ENCODE measurements at places on chromosomes 7 and 10.

- DNase-seq, result no peak
Measured at GRCh38 chr7:135934651-135935050, 42.5 kb downstream of the MTPN start.

GRCh38 chr10:110327262-110327914 lies 22.7 kb upstream of the SMNDC1 start:
- DNase-seq, result no peak

DNA sequence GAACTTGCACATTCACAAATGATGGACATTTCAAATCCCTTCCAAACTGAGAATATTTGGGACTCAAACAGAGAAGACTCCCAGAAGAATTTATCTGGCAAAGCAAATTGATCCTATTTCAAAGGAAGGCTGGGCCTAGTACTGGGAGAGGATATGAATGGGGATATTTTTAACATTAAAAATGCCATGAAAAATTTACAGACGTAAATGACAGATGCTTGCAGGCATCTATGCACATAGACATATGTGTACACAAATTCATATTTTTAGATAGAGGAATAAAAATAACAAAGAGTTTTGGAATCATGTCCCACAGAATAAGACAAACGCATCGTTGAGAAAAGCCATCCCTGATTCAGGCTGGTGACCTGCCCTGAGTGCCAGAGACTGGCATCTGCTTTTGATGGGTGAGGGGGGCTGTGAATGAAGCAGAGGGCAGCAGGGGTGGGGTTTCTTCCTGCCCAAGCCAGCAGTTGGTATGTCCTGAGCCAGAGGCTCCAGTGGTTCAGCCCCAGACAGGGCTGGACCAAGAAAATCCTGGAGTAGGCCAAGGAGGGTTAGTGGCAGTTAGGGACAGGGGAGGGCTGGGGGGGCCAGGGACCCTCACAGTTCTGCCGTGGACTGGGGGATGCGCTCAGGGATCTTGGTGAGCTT lies 138.5 kb downstream of the SLIT1 start:
- no peak for DNase-seq

DNA sequence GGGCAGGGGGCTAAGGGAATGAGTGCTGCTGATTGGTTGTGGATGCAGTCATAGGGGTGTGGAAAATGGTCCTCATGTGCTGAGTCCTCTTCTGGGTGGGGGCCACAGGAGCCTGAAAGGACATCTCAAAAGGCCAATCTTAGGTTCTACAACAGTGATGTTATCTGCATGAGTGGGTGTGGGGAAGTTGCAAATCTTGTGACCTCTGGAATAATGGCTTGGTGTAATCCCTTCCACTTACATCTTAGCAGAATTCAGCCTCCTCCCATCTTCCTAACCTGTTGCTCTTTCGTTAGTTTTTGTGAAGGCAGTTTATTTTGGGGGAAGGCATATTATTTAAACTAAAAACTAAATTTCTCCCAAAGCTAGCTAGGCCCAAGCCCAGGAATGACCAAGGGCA lies 42.0 kb upstream of the OIT3 start:
- DNase-seq, result no peak

DNA sequence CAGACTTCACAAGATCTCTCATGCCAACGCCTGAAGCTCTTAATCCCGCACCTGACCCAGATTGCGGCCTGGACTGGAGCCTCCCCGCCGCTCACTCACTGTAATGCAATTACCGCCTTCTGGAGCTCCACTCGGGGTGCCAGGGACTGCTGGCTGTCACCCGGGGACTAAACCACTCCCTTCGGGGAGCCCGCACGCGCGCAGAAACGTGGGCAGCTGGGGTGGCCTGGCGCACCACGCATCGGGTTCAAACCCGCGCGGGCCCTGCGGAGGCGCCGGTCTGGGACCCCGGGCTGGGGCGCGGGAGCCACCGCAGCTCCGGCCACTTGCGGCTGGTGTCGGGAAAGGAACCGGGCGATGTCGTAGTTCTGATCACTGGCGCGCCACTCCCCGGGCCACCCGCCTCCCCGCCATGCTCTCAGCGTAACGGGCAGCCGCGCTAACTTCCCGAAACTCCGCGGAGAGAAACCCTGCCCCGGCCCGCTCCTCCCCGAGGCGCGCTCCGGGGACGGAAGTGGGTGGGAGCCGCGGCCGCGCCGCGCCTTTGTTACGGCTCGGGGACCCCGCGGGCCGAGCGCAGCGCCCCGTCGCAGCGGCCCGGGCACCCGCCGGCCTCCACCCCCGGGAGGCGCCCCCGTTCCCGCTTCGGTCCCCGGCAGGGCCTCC lies 100.3 kb upstream of the SVIL start:
- no peak for DNase-seq

DNA sequence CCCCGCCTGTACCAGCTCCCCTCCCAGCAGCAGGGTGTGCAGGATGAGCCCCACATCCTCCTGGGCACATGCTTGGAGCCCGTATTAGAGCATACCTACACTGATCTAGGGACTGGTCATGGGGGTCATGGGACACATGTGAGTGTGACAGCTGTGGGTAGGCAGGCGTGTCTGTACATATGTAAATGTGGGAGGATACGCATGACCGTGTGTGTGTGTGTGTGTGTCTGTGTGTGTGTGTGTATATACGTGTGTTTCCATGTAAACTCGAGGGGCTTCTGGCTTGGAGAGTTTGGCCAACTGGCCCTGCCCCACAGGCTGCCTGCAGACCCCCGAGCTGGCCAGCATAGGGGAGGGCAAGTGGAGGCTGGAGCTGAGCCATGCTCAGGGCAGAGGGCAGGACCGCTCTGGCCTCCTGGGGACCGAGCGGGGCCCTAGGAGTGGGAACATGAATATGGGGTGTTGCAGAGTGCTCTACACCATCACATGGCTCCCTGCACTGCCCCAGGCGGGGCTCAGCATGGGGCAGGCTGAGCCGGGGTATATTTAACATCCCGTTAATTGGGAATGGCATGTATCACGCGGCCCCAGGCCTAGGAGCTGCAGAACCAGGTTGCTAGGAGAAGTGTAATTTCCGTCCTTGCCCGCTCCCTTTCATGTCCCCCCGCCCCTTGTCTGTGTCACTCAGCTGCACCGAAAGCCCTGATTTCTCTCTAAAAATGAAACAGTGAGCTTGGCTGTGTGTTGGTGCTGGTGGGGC lies 152.7 kb upstream of the PCBD1 start:
- no peak for DNase-seq

DNA sequence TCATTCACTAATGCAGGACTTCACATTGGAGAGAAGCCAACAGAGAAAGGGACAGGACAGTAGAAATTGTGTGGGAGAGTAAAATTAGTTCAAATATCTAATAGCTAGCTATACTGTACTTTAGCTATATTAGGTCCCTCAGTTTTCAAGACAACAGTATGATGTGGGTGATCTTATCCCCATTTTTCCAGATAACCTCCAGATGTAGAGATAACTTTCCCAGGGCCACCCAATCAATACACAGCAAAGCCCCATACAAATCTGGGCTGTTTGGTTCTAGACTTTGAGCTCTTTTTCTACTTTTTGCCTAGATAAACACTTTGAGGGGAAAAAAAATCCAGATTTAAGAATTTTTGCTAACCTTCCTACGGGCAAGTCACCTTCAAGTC lies 482 bp upstream of the CLDN12 start:
- DNase-seq, result no peak

DNA sequence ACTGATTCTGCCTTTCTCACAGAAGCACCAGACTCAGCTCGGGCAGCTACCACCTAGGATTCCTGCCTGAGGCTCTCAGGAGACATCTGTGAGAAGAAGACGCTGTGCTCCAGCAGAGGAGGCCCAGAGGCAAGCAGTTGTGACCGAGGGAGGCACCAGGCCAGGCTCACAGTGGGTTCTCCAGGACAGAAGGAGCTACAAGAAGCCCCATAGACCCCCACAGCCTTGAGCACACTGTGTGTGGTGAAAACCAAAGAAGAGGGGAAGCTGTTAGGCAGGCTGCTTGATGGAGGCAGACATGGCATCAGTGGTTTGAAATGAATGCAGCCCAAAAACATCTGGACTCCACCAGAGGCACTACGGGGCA lies 198.8 kb downstream of the GRID1 start:
- DNase-seq, result no peak
